ENCODE measurements at places on chromosomes 6 and 20.

DNA sequence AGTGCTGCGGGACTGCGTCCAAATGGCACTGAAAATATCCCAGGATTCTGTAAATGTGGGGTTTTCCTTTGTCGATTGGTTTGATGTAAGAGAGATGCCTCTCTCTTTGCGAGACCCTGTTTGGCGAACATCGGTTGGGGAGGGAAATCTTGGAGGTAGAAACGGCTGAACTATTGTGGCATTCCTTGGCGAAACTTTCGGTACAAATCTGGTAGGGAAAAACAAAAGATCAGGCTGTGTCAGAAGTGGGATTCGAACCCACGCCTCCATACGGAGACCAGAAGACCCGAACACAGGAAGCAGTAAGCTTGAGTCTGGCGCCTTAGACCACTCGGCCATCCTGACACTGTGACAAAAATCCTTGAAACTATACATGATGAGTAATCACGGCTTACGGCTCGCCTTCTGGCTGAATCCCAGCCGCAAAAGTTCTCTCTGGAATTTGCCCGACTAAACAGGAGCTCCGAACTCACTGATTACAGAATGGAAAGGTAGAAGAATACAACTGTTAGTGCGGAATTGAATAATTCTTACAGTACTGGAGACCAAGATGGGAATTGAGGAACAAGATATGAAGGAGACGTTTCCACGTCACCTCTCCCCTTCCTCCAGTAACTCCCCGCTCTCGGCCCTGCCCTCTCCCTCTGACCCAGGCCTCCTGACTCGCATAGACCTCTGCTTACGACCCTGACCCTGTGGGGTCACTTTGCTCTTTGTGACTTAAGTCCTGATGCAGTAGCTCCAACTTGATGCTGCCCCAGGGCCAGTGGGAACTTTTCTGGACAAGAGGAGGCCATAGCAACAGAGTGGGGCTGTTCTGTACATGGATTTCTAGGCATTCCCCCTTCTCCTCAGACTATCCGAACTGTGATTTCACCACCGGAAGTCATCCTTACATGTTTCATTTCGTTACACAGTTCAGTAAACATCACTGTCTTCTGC, 132.8 kb upstream of the ZNF184 start:
- DNase-seq: no peak

DNA sequence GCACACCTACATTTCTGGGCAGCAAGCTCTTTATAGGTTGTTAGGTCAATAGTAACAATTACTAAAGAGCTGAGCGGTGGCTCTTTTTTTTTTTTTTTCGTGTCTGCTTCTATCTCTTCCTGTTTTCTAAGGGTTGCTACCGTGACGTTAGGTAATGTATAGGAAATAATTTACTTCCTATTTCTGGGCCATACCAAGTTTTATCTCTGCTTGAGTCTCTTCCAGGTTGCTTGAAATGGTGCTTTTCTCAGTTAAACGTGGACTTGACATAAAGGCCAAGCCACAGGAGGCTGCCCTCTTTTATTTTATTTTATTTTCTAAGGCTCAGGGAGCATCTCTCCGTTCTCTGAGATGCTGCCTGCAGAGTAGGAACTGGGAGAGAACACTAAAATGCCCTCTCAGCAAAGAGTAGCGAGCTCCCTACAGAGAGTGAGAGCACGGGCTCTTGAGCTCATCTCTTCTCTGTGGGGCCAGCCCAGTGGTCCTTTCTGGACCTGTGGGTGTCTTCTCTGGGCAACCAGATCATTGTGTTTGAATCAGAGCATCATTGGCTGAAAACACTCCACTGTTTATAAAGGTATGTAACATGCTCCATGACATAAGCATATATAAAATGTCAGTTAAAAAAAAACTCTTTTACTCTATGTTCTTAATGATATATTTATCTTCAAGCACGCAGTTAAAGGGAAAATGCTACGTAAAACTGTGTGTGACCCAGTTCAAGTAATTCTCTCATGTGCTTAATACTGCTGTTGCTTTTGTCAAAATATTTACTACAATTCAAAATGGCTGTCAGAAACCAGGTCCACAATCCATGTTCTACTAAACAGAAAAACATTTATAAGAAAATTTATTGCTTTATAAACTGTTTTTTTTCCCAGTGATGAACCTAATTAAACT, at the start of gene ZNF831:
TSS of gene ZNF831 (plus strand) at position 191 of the 900 bp plus-strand sequence. CDS start 27,199 bp downstream, outside the sequence.
- no peak for DNase-seq

- DNase-seq: no peak
These were observed 39.5 kb upstream of the PREP start for GRCh38 chr6:105442369-105442768.

- no peak for DNase-seq
These were observed 320.8 kb downstream of the SOX4 start for GRCh38 chr6:21914121-21914973.

- no peak for DNase-seq
These were observed 10.9 kb downstream of the RFX6 start for GRCh38 chr6:116887894-116888293.

GRCh38 chr6:92710048-92710447, 709.3 kb downstream of the EPHA7 start:
- DNase-seq: no peak

DNA sequence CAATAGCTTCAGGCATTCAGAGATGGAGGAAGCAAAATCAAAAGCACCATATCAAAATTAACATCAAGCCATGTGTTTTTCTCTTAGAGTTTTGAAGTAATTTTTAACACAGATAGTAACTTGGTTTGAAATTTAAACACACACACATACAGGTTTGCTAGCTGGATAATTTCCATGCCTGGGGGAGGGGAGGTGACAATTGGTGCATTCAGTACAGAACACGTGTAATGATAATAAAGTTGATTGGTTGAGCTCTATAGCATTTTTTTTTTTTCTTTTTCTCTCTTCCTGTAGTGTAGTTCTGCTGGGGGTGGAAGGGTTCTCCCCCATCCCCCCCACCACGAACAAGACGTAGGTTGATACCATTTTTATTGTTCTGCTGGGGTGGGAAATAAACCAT, 564.8 kb downstream of the LMBRD1 start:
- no peak for DNase-seq

GRCh38 chr6:128415387-128415786, 105.0 kb downstream of the PTPRK start:
- DNase-seq: no peak

- DNase-seq: no peak
These were observed 137.9 kb upstream of the EDN1 start for GRCh38 chr6:12152023-12152970.

DNA sequence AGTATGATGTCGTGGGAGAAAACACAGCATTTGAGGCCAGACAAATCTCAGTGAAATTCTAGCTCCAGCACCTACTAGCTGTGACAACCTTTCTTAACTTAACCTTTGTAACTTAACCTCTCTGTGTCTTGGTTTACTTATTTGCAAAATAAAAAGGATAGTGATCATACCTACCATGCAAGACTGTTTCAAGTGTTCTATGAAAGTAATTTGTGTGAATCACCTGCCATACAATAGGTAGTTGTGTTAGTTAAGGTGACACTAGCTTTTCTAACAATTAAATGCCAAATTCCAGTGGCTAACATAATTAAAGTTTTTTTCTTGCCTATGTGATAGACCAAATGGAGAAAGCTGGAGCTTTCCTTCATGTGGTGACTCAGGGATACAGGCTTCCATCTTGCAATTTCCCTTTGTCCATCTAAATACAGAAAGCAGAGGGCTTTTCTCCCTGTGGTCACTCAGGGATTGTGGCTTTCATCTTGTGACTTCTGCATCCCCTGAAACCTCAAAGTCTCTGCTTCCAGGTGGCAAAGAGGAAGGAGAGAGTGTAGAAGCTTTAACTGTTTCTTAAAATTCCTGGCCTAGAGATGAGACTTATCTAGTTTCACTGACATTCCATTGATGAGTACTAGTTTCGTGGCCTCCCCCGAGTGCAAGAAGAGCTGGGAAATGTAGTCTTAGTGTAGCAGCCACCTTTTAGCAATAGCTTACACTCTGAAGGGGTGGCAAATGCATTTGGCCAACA, 311.4 kb downstream of the CLIC5 start:
- no peak for DNase-seq

DNA sequence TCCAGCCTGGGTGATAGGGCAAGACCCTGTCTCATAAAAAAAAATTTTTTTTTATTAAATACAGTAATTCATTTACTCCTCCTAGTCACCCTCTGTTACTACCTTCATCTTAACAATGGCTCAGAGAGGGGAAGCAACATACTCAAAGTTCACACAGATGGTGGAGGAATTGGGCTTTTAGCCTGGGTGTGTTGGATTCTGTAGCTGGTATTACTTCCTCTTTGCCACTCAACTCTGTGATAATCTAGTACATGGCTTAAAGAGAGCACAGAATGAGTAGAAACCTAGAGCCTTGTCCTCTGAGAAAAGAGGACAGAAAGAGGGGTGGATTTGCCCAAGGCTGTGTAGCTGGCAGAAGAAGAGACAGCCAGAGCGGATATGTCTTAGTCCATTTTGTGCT, 96.6 kb downstream of the DLGAP4 start:
- no peak for DNase-seq

- no peak for DNase-seq
These were observed 53.1 kb downstream of the PRKN start for GRCh38 chr6:162674452-162674851.

- no peak for DNase-seq
These were observed 3.2 kb downstream of the BHLHE23 start for GRCh38 chr20:63003546-63003945.

GRCh38 chr6:35165630-35166071, 24.5 kb upstream of the TCP11 start:
- no peak for DNase-seq

DNA sequence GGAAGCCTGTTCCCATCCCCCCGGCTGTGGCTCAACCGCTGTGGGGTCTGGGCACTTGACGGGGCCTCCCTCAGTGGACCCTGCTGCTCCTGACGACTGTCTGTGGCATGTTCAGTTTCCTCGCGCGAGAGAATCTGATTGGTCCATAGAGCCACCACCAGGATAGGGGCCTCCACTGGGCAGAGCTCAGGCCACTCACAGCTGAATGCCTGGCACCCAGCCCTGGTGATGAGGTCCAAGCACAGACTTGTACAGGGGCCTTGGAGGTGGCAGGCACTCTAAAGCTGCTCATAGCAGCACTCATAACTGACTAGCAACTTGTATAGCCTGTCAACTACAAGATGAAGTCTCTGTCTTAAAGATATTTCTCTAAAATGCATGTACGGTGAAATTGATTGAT, 368.1 kb downstream of the NRN1 start:
- no peak for DNase-seq

GRCh38 chr6:110491644-110492317, 15.4 kb upstream of the SLC22A16 start:
- no peak for DNase-seq

DNA sequence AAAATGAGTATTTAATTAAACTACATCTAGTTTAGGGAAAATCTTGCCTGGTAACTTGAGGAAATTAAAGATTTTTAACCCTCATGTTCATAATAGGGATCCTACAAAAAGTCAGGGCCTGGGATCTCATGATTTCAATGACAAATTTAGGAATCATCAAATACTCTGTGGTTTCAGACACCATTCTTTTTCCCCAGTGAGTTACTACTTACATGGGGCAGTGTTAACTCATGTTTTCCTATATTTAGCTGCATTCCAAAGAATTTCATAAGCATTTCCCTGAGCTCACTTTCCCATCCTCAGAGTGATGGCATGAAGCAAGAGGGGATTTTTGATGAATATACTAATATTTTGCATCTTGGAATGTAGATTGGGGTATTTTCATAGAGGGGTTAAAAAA, 321.7 kb downstream of the CENPW start:
- DNase-seq: no peak

GRCh38 chr6:145626857-145627256, 108.5 kb downstream of the EPM2A start:
- no peak for DNase-seq

DNA sequence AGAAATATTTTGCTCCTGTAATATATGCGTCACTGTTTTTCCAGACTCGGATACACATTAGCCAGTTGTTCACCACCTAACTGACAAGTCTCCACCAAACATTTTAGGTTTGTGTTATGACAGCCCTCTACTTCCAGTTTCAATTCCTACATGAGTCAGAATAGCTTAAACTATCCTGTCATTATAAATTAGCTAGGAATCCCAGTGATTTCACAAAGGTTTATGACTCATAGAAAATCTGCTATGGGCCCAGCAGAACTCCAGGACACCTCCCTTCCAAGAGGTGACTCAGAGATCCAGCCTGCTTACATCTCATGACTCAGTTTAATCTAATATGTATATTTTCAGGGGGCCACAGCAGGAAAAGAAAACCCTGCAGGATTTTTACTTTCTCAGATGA, 17.4 kb upstream of the PLCB4 start:
- no peak for DNase-seq

GRCh38 chr6:168908166-168908565, 345.5 kb downstream of the THBS2 start:
- DNase-seq: no peak

GRCh38 chr6:53311586-53311935, 37.2 kb downstream of the ELOVL5 start:
- no peak for DNase-seq

DNA sequence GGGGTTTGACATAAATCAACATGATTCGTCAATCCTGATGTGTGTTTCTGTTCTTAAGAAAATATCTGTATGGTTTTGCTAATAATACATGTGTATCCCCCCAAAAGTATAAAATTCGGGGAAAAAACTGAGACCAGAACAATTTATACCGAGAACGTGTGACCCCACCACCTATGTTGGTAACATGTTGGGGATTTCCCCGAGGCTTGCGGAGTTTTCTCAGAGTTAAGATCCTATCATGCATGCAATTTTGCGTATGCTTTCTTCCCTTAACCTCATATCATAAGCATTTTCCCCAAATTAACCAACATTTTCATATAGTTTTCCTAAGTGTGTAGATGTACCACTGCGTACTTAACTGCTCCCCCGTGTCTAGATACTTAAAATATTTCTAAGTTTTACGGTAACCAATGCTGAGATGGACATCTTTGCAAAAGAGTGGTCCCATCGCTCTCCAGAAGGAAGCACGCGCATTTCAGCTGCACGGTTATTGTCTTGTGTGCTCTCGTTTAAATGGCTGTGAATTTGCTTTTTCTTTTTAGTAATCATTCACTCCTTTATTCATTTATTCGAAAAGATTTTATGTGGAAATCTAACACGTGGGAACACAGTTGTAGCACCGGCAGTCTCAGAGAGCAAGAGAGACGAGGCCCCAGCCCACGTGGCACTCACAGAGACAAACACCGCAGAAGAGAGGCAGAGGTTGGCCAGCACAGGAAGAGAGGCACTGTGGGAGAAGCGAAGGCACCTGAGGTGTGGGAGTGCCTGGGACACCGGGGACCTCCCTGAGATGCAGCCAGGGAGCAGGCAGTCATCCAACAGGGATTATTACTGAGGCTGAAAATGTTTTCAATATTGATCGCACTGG, 13.2 kb upstream of the IRF4 start:
- no peak for DNase-seq

DNA sequence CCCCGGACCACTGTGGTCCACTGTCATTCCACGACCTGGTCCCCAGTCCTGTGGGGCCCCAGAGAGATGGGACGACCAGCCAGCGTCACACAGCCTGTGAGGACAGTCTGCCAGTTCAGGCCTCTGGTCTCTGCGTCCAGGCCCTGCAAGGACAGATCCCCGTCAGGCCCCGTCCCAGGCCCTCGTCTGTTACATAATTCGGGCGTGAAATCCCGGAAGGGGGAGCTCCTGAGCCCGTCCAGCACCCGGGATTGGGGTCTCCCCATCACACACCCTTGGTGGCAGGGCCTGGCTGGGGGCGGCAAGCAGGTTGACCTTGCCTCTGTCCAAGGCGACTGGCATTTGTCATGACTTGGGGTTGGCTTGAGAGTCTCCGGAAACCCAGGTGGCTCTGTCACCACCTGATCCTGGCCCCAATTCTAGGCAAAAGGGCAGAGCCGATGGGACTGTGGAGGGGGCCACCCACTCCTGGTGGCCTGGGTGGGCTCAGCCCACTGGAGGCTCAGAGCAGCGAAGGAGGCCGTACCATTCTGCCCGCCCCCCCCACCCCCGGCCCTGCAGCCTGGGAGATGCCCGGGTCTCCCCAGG, 73.8 kb upstream of the GATA5 start:
- no peak for DNase-seq
